A549 treated with AZD2906 at 1 μM for 4 hours (cell line): ENCODE measurements at places on chromosomes 4 and X. TPM values are rescaled to one million over a fixed set of nuclear protein-coding genes. Genes with fewer than 3 reads are reported as not detected.

SFRP2 gene
- 0.03 TPM in 2 of 5 replicates, not detected in the others for total RNA-seq

XAGE1A gene
- 11.6 to 46.7 TPM (median 25.2 TPM) in 5 replicates for total RNA-seq

SOWAHB gene
- 0.02 to 0.05 TPM (median 0.03 TPM) in 5 replicates for total RNA-seq

GBA3 gene
- total RNA-seq, result not detected in 5 replicates

ACE2 gene
- total RNA-seq, result not detected in 5 replicates

DGKK gene
- total RNA-seq, result 0.01 TPM in 1 of 5 replicates, not detected in the others

PHEX gene
- total RNA-seq, result 0.28 to 0.43 TPM (median 0.33 TPM) in 5 replicates

FRMD7 gene
- not detected in 5 replicates for total RNA-seq

NEXMIF gene
- 0.01 TPM in 4 of 5 replicates, not detected in the other for total RNA-seq

SHROOM2 gene
- 0.74 to 1.1 TPM (median 0.95 TPM) in 5 replicates for total RNA-seq

STS gene
- total RNA-seq, result 1.7 to 2.4 TPM (median 1.8 TPM) in 5 replicates

SLITRK4 gene
- total RNA-seq, result not detected in 5 replicates

DDIT4L gene
- total RNA-seq, result 0.09 to 0.61 TPM (median 0.26 TPM) in 5 replicates

SPATA18 gene
- total RNA-seq, result 3.9 to 4.5 TPM (median 4.3 TPM) in 5 replicates

ZC4H2 gene
- 1.5 to 2.0 TPM (median 1.9 TPM) in 5 replicates for total RNA-seq

SATL1 gene
- not detected in 5 replicates for total RNA-seq

TMEM184C gene
- 19.8 to 22.3 TPM (median 20.5 TPM) in 5 replicates for total RNA-seq

KDM6A gene
- 10.7 to 11.5 TPM (median 11.0 TPM) in 5 replicates for total RNA-seq

PAGE2 gene
- not detected in 5 replicates for total RNA-seq

CT83 gene
- not detected in 5 replicates for total RNA-seq

SH3D19 gene
- 20.2 to 24.5 TPM (median 22.1 TPM) in 5 replicates for total RNA-seq

TSC22D3 gene
- 228 to 283 TPM (median 259 TPM) in 5 replicates for total RNA-seq

MSANTD1 gene
- total RNA-seq, result 0.06 to 0.14 TPM (median 0.11 TPM) in 5 replicates

RPA4 gene
- 0.22 to 0.32 TPM (median 0.24 TPM) in 5 replicates for total RNA-seq

MTTP gene
- 0.06 TPM in 1 of 5 replicates, not detected in the others for total RNA-seq

STOX2 gene
- 1.8 to 2.8 TPM (median 2.3 TPM) in 5 replicates for total RNA-seq

MID2 gene
- total RNA-seq, result 6.9 to 11.4 TPM (median 8.2 TPM) in 5 replicates

L1CAM gene
- total RNA-seq, result 18.4 to 20.7 TPM (median 20.2 TPM) in 5 replicates

LEF1 gene
- 0.07 to 0.19 TPM (median 0.12 TPM) in 5 replicates for total RNA-seq

RAB9B gene
- 0.02 to 0.05 TPM (median 0.03 TPM) in 4 of 5 replicates, not detected in the other for total RNA-seq

CABS1 gene
- not detected in 5 replicates for total RNA-seq

ZNF711 gene
- total RNA-seq, result 0.60 to 0.90 TPM (median 0.81 TPM) in 5 replicates

NBDY gene
- total RNA-seq, result 51.4 to 62.4 TPM (median 54.5 TPM) in 5 replicates

SGMS2 gene
- total RNA-seq, result 19.8 to 28.5 TPM (median 27.1 TPM) in 5 replicates

SPACA5B gene
- total RNA-seq, result not detected in 5 replicates

NLGN4X gene
- total RNA-seq, result 0.02 to 0.03 TPM (median 0.03 TPM) in 3 of 5 replicates, not detected in the others

SPANXA1 gene
- total RNA-seq, result 0.17 to 0.24 TPM in 2 of 5 replicates, not detected in the others

TDO2 gene
- total RNA-seq, result 0.37 to 0.63 TPM (median 0.55 TPM) in 5 replicates

DRD5 gene
- not detected in 5 replicates for total RNA-seq

VSIG1 gene
- 0.14 to 0.40 TPM (median 0.22 TPM) in 5 replicates for total RNA-seq

RRH gene
- 0.06 to 0.14 TPM (median 0.11 TPM) in 3 of 5 replicates, not detected in the others for total RNA-seq

HGFAC gene
- total RNA-seq, result 0.09 to 0.26 TPM (median 0.14 TPM) in 5 replicates

FAM184B gene
- 0.01 to 0.02 TPM (median 0.02 TPM) in 5 replicates for total RNA-seq

TSPAN5 gene
- 11.1 to 12.0 TPM (median 11.7 TPM) in 5 replicates for total RNA-seq

SAGE1 gene
- 0.02 to 0.03 TPM (median 0.03 TPM) in 4 of 5 replicates, not detected in the other for total RNA-seq
